EL (cell line): ENCODE measurements at places on chromosomes 7 and 10.

DNA sequence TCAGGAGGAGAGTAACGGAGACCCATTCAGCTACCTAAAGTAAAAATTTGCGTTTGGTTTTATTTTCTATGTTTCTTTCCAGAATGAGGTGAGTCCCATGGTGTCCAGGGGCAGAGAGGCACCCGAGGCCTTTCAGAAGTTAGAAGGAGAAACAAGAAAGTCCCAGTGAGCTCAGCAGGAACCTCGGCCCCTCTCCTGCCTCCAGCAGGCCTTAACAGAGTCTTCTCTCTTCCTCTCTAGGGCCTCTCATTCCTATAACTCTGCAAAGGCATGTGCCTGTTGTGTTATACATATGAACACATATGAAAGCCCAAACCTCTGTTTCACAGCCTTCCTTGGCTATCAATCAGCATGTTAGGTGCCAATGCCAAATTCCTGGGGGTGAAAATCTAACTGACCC, 20.8 kb upstream of the IKZF1 start:
- DNase-seq, result no peak

DNA sequence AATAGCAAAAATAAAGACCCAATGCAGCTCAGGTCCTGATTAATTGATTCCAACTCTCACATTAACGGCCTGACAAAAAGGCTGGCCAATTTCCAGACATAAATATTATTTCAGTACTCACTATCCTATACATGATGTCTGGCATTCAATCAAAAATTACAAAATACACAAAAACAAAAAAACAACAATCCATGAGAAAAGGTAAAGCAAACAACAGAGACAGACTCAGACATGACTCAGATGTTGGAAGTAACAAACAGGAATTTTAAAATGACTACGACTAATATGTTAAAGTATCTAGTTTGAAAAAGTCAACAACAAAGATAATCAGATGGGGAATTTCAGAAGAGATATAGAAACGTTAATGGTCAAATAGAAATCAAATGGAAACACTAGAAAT, 152.8 kb downstream of the AMPH start:
- peak; percentile 4 for DNase-seq

- peak; percentile 76 for DNase-seq
These were observed 55.2 kb upstream of the CCAR1 start for GRCh38 chr10:68665841-68666240.

DNA sequence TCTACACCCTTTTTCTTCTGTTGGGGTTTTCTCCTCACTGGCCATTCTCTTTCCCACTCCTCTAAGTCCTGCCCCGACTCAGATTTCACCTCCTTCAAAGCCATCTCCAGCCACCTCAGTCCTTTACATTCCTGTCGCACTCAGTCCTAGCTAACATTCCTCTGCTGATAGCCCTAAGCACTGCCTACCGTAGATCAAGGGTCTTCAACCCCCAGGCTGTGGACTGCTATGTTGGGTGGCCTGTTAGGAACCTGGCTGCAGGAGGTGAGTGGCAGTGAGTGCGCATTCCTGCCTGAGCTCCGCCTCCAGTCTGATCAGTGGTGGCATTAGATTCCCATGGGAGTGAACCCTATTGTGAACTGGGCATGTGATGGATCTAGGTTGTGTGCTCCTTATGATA, 11.2 kb downstream of the PFKFB3 start:
- DNase-seq, result no peak

GRCh38 chr7:13874783-13875182, 114.7 kb downstream of the ETV1 start:
- no peak for DNase-seq

DNA sequence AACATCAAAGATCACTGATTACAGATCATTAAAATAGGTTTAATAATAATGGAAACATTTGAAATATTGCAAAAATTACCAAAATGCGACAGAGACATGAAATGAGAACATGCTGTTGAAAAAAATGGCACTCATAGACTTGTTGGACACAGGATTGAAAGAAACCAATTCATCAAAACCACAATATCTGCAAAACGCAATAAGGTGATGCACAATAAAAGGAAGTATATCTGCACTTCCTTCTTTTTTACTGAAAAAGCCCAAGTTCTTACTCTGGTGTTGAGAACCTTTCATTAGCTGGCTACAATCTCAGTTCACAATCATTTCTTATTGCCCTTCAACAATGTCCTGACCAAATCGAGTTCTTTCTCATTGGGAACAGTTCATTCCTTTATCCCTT, 28.7 kb downstream of the TMEM106B start:
- DNase-seq, result no peak

DNA sequence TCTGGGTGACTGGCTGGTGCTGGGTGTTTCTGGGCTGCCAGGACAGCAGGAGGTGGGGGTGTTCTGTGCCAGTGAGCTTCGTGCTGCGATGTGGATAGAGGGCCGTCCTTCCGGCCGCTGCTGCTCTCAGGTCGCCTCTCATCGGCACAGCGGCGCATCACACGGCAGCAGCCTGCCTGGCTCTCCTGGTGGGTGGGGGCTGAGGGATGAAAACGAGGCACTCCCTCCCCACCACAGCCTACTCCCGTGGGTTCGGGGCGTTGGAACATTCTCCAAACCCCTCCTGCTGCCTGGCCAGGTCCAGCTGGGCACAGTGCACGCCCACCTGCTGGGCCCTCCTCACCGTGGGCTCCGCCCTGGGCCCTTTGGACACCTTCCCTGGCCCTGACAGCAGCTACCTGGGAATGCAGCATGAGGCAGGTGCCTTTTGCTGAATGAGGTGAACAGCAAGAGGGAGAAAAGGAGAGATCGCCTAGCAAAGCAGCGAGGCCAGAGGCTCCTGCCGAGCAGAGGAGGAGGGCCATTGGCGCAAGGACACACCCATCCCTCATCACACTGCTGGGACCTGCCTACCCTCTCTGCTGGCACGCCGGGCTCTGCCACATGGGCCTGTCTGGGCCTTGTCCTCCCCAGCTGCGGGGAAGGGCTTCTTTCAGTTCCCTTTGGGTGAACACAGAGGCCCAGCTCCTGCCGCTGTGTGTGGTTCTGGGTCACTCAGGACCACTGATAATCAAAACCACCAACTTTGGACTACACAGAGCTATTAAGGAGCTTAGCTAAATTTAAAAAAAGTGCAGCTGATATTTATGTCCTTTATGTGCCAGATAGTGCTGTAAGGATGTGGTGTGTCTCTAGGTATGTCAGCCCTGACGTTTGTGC, 33.4 kb downstream of the INPP5A start:
- no peak for DNase-seq

DNA sequence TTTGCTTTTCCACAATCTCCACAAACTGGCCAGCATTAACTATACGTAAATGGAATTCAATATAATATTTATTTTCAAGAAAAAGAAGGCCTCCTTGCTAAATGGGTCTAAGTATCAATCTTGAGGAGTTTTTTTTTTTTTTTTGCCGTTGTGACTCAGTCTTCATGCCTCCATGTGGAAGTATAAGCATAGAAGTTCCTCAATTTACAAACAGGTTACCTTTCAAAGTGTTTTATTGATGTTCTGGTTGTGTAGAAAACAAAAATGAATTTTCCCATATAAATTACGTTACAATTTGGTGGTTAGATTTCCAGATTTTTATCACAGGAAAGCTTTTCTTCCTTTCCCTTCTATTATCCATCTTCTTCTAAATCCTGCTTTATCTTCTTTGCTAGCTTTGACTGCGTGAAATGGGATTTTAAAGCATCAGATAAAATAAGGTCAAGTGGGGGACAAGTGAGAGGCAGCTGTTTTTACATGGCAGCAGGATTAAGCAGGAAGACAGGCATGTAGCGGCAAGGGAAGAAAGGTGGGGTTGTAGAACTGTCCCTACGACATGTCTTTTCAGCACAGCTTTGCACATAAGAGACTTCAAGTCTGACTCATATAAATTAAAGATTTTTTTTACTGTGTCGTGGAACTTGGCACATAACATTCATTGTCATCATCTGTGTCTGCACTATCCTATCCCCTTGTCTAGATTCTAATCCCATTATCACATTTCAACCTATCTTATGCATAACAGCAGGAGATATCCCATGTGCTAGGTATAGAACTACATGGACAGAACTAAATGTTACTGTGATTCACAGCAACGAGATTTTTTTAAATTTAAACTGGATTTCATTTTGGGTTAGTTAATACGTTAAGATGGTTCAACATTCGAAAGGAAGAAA, 135.3 kb upstream of the FAM3C start:
- DNase-seq, result no peak

GRCh38 chr7:142797391-142798377, 26.9 kb downstream of the PRSS2 start:
- DNase-seq, result no peak

DNA sequence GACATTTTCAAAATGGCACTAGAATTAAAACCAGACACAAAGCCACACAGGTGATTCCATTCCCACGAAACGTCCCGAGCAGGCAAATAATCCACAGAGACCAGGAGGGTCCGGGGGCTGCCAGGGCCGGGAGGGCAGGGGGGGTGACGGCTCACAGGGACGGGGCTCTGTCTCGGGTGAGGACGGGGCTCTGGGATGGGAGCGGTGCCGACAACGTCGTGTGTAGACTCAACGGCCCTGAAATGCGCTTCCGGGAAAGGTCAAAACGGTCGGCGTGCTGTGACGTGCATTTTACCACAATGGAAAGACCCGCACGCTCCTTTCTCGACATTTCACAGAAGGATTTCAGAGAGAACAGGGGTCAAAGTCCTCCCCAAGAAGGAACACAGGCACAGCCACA, 63.3 kb upstream of the PDGFA start:
- DNase-seq, result no peak

DNA sequence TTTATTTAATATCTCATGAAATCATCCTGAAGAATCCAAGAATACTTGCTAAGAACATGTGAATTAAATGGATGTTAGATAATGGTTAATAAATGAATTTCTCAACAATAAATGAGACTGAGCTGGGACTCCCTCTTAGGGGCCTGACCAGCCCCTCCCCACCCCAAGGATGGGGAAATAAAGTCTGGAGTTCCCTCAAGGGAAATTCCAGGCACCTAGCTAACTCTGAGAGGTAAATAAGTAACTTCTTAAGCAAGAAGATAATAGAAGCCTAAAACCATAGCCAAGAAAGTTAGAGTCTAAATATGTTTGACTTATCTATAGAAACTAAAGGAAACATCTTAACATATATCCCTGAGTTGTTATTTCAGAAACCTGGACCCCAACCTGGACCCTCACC, 32.2 kb upstream of the PPP1R9A start:
- DNase-seq, result no peak

GRCh38 chr7:21345361-21345760, 82.5 kb upstream of the SP4 start:
- DNase-seq, result no peak

- no peak for DNase-seq
These were observed 26.2 kb downstream of the TASOR2 start for GRCh38 chr10:5710859-5711258.

DNA sequence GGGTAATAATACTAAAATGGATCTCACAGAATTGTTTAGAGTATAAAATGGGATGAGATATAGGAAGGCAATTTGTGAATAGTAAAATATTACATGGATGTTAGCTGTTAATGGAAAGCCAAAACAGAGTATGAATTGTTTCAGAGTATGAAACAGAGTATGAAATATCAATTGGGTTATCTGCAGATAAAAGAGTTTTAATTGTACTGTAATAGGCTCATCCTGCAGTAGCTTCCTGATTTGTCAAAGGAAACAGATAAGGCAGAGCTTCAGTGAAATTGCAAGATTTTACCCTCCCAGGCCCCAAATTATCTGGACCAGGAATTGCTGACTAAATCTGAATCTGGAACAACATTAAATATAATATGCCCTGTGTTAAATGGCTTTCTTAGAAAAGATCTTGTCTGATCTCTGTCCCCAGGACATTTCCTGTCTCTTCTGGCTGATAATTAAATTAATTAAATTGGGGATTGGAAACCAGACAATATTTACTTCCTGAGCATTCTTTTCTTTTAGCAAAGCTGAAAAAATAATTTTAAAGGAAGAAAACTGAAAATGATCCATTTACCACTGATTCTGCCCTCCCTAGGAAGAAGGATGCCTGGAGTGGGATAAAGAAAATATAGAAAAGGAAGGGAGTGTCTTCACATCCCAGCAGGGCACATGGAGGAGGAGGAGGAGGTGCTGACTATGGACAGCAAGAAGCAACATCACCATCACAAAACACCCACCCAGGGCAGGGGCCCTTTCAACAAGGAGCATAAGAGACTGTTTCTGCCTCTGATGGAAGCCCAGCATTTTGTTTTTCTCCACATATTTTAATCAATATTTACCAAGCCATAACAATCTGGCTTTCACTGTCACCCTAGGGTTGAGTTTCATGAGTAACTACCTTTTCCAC, 18.5 kb downstream of the PTN start:
- no peak for DNase-seq

DNA sequence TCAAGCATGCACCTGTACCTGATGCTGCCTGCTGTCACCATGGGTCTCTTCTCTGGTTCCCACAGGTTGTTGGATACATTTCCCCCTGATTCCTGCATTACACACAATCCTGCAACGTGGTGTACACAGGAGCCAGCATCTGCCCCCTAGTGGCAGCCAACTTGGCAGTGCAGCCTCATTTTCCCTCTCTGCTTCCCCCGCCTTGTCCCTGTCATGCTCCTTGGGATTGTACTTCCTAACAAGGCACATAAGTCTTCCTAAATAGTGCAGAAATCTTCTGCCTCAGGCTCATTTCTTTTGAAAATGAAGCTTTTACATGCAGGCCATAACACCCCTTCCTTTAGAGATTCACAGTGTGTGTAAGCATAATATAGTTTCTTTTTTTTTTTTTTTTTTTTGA, 387.5 kb downstream of the CCSER2 start:
- peak; percentile 40 for DNase-seq

DNA sequence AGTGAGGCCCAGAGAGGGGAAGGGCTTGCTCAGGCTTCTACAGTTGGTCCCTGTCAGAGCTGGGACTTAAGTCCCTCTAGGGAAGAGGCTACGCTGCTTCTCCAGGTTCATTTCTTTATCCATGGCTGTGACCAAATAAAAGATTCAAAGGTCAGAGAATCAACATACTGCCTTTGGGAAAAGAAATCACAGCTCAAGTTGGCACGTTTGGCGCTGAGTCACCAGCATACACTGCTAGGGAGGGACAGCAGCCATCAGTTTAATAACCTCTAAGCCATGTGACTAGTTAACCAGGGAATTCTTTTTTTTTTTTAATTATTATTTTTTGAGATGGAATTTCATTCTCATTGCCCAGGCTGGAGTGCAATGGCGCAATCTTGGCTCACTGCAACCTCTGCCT, 28.4 kb upstream of the CRHR2 start:
- no peak for DNase-seq

- DNase-seq, result no peak
These were observed 88.9 kb downstream of the KCNMA1 start for GRCh38 chr10:77548671-77549070.

DNA sequence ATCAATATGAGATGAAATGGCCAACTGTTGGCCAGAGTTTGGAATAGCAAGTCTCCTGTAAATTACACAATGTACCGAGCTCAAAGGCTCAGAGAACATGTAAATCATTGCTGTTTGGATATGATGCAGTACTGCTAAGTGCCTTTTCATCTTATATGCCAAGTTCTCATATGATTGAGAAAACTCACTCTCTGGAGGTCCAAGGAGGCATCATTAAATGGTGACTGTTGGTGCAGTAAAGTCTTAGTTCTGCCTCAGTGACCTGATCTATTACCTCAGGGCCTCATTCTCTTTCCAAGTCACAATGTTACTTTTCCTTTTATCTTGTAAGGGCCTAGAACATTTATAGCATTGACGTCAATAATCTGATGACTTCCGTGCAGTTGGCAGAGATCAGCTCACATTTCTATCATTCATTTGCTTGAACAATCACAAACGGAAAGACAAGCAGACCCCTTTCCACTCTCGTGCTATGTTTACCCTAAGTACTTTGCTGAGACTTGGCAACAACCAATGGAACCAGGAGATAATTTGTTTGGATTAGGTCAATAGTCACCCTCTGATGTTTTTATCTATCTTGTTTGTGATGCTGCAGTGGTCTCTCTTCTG, 32.6 kb upstream of the PDK4 start:
- no peak for DNase-seq

- no peak for DNase-seq
These were observed 300.2 kb downstream of the NEBL start for GRCh38 chr10:20596911-20597310.
